ENCODE measurements at places on chromosomes 6 and 20.
A peak's percentile ranks its signal among the peaks of the same experiment; 100 is the strongest.

DNA sequence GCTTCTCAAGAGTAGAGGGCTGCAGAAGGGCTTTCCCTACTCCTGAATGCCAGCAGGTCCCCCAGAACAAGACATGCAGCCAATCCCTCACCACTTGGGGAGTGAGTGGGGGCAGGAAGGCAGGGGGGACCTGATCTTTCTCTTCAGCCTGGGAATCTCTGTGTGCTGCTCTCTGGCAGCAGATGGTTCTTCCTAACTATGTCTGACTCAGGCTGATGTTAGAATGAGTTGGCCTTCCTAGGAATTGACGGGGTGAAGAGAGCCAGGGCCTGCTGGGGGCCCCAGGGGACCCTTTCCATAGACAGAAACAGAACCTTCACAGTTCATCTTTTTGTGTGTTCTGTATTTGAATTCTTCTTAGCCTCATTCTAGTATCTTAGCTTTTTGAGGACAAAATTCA is 29.0 kb upstream of the TCP11 start:
- DNase-seq, result no peak

- DNase-seq, result no peak
Measured at GRCh38 chr6:142280927-142281326, 20.9 kb upstream of the ADGRG6 start.

DNA sequence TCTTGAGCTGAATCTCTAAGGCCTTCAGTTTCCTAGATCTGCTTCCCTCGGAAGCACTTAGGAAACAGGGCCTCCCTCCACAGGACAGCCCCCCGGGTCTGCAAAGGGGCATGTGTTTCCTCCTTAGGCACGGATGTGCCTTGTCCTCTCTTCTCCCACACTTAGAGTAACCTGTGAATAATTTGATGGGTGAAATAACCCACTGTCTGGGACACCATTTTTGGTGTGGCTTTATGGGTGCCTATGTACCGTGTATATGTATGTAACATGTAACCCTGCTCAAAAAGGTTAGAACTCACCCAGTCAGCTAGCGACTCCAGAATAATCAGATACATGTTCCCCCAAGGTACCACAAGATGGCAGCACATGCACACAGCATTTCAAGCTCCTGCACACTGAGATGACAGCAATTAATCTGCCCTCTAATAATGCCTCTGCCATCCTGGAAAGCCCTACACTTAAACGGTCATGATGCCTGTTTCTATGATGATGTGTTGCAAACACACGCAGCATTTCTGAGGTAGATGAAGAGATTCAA is 212.0 kb upstream of the PROKR2 start:
- DNase-seq, result peak; percentile 49

GRCh38 chr6:15023448-15023847 is 222.4 kb upstream of the JARID2 start:
- no peak for DNase-seq

DNA sequence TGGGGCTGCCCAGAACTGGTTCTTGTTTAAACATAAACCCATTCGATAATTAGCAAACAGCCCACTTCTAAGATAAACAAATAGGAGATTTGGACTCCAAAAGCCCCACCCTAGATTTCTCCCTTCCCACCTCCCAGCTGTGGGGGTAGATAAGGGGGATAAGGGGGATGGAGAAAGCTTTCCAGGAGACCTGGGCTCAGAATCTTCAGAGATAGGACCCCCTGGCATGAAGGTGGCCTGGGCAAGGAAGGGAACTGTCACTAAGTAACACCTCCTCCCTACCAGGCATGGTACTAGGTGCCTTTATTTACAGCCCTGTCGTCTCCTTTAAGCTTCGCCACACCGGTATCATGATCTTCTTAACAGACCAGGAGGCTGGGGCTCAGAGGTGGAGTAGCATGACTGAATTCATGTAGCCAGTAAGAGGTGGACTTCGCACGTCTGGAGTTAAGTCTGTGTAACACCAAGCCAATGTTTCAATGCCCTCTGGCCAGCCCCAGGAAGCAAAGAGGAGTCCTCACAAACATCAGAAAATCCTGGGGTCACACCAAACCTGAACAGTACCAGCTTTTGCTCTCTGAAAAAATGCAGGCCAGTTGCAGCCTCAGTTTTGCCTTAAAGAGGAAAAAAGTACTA is 4.6 kb downstream of the SDC4 start:
- no peak for DNase-seq

DNA sequence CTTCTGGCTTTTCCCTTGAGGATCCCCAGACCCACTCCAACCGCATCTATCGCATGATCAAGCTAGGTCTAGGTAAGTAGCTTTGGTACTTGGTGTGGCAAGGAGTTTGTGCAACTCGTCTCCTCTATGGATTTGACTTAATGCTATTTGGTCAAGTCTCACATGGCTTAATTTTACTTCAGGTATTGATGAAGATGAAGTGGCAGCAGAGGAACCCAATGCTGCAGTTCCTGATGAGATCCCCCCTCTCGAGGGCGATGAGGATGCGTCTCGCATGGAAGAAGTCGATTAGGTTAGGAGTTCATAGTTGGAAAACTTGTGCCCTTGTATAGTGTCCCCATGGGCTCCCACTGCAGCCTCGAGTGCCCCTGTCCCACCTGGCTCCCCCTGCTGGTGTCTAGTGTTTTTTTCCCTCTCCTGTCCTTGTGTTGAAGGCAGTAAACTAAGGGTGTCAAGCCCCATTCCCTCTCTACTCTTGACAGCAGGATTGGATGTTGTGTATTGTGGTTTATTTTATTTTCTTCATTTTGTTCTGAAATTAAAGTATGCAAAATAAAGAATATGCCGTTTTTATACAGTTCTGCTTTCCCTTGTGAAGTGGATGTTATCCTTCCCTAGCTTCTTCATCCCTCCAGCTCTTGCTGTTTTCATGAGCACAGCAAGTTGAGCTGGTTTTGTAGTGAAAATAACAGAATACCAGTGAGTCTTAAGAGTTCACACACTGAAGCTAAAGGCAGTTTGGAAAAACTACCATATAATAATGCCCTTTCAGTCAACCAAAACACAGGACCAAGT is 3.8 kb downstream of the SLC35B2 start:
- DNase-seq, result no peak

GRCh38 chr6:163423696-163424095 is 9.2 kb downstream of the QKI start:
- no peak for DNase-seq

GRCh38 chr20:57414867-57415592 is 23.8 kb downstream of the RBM38 start:
- no peak for DNase-seq

GRCh38 chr20:58293453-58293852 is 16.1 kb upstream of the RAB22A start:
- DNase-seq, result no peak

DNA sequence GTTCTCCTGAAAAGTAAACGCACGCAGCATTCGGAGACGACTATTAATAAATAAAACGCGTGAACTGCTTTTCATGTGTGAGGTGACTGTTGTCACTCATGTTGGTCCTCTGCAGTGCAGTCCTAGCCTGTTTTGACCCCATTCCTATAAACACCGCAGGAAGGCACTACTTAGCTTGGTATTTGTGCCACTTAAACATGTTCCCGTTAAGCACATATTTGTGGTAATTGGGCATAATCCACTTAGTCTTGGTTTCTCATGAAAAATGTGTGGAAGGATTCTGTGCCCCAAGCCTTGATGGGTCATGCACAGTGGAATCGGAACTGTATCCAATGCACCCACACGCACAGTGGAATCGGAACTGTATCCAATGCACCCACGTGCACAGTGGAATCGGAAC is 313.9 kb downstream of the THBS2 start:
- no peak for DNase-seq

DNA sequence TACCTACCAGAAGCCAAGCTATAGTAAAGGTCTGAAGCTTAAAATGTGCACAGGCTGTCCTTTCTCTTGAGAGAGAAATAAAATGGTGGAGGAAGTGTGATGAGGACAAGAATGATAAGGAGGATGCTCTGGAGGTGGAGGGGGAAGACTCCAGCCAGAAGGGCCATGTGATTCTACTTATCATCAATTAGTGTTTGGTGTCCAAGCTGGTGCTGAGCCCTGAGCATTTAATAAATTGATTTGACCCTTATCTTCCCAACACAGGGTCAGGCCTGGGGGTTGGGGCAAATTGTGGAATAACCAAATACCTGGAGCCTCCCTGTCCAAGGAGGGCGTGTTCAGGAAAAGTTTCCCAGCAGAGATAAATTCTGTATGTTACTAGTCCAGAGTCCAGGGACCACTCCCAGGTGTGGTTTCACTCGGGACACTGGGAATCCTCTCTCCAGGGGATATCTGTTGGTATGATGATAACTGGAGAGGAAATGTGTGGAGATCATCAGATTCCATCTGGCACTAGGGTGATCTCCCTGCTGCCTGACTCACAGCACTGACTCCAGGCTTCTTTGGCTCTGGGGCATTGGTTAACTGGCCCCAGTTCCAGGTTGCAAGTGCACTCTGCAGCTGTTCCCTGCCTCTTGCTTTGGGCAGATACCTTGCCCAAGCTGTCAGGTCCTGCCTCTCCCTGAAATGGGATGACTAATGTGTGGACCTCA is 3.8 kb upstream of the MYBL2 start:
- no peak for DNase-seq

- no peak for DNase-seq
Measured at GRCh38 chr6:2448826-2449571, 203.6 kb upstream of the GMDS start.

- DNase-seq, result no peak
Measured at GRCh38 chr6:15457121-15457650, 205.6 kb downstream of the DTNBP1 start.

GRCh38 chr6:166569206-166569605 is 17.3 kb downstream of the RAMACL start:
- no peak for DNase-seq

DNA sequence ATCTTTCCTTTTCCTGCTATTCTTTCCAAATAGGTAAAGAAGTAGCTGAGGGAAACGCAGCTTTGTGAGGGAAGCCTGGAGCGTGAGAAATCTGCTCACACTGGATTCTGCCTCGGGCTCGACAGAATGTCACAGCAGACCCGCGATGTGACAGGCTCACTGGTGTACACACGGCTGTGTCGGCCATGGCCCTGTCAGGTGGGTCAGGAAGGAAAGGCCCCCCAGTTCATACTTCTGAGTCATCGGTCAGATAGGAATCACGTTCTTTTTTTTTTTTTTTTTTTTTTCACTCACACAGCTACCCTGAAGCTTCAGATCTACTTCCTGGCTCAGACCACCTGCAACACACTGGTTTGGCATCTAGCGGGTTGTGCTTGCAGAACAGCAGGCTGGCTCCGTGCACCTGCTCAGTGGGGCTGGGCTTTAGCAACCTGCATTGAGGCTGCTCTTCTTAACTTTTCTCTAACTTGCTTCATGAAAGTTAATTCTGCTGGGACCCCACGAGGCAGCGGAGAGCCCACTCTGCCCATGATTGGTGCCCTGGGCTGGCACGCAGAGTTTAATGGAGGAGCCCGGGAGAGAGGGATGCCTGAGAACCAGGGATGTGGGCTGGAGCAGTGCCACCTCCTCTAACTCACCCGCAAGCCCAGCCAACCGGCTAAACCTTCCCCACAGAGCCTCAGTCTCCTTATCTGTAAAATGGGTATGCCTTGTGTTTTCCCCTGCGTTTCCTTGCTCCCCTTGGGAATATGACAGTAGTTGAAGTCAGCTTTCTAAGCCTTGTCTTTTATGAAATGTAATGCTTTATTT is 61.5 kb upstream of the FNDC1 start:
- DNase-seq, result peak; percentile 50

DNA sequence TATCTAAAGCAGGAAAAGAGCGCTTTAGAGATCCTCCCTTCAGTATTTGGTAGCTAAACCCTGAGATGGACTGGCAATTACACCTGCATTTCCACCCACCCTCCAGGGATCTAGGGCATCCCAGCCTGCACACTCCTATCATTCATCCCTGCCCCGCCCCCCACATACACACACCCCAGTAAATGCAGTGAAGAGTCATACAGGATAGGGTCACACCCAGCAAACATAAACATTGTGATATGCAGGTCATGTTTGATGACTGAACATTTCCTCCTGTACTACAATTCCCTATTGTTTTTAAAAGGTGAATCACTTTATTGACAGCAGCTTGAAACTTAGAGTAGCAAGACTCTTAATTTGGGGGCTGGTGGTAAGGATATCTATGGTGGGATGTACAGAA is 112.9 kb downstream of the FOXO3 start:
- DNase-seq, result no peak

DNA sequence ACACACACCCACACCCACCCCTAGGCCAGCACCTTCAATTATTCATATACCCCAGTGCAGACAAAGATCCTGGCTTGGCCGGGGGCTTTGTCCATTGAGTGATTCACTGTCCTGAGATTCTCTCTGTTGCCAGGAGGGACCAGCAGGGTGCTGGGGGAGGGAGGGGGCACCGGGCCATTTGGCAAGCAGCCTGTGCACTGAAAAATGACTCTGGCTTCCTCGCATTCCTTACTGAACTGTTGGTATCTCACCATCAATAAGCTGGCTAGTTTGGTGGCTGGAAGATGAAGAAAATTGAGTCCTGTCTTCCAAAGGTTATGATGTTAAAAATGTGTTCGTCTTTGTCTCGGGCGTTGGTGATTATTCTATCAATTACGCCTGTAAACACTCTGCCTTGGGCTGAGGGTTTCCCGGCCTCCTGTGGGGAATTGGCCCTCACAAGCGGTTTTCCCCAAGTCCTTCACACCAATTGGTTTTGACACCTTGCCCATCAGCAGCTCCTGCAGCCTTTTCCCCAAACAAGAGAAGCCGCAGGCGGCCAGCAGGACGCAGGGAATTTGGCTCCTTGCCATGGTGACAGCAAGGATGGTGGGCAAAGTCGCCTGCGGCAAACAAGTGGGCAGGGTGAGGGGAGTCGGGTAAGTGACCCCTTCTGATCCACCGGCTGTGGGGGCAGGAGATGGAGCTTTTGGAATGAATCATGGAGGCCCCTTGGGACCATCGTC is 4.9 kb downstream of the VSTM2L start:
- no peak for DNase-seq

DNA sequence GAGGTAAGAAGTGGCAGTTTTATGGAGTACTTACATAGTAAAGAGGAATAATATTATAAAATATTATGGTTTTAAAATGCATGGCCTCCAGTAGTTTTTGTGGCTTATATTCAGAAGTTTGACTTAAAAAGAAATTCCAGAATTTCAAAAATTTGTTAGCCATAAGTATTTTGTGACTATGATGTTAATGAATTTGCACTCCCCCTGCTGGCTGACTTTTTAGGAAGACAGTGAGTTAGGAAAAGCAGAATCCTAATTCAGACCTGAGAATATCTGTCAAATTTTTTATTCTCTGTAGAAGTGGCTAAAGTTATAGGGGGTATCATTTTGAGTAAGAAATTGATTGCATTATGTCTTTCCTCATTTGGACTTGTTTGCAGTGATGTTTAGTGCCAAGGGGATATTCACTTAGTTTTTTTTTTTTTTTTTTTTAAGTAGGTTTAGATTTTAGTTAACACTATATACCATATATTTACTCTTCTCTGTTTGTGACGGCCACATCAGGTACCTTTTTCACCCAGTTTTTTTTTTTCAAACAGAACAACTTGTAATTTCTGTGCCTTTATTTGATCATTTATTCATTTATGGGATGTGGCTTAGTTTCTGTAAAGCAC is 40.8 kb downstream of the ZFAND3 start:
- no peak for DNase-seq

All from activated T-helper 1 cell treated with Interleukin-2 at 50 U/mL for 16 hours (primary cell).